ENCODE measurements at places on chromosomes 16 and 17.

- no peak for DNase-seq
Observed at GRCh38 chr16:81718637-81719036, 60.5 kb upstream of the PLCG2 start.

GRCh38 chr16:49495596-49496355, 122.2 kb downstream of the C16orf78 start:
- no peak for DNase-seq

DNA sequence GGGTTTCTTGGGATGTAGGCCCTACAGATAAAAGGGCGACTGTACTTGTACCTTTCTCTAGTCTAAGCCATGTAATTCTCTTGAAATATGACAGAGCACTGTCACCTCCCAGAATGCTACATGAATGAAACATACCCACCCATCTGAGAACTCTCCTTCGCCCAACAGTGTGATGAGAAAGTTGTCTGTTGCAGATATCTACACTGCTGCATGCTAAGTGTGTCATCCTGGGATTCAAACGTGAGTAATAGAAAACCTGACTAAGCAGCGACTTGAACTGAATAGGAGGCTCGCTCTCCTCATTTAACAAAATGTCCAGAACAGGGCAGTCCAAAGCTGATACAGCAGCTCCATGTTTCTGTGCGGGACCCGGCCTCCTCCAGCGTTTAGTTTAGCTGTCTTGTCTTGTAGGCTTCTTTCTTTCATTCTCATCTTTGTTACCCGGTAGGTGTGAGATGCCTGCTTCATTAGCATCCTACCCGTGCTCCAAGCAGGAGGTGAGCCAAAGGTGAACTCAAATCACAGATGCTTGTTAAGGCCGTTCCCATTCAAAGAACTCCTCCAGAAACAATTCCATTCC, 211.9 kb downstream of the PRKCA start:
- DNase-seq: no peak

- DNase-seq: no peak
Observed at GRCh38 chr17:19460700-19461099, 49.7 kb downstream of the RNF112 start.

GRCh38 chr16:89458551-89458950, 31.8 kb downstream of the ANKRD11 start:
- DNase-seq: no peak

GRCh38 chr17:57554826-57555635, 190.1 kb downstream of the CCDC182 start:
- no peak for DNase-seq

GRCh38 chr16:88940862-88941817, 35.9 kb downstream of the CBFA2T3 start:
- peak; percentile 11 for DNase-seq

- no peak for DNase-seq
Observed at GRCh38 chr17:81651692-81652091, 4.7 kb downstream of the PDE6G start.

DNA sequence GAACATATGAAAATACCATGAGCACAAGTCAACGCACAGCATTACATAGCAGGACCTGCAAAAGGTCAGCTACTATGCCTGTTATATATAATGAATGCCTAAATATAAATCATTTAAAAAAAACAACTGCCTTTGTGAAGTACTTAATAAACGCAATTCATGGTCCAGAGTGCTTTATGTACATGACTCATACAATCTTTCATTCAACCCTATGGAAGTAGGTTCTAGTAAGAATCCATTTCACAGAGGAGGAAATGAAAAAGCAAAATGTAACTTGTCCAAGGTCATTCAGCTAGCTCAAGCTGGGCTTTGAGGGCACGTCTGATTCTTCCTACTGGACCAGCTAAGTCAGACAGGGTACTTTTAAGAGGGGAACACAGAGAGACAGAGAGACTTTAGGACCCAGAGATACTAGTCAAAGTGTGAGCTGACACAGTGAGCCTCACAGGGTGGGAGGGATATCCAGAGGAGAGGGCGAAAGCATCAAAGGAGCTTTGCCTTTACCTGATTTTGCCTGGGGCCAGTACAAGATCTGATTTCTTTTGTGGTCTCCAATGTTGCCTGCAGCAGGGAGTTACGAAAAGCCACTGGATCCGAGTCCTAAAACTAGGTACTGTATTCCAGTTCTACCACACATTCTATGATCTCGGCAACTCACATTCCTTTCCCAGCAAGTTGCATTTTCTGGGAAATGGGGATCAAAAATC, 83.4 kb upstream of the ZFHX3 start:
- no peak for DNase-seq

- peak; percentile 84 for DNase-seq
Observed at GRCh38 chr16:22188595-22189442, 17.3 kb upstream of the EEF2K start.

- no peak for DNase-seq
Observed at GRCh38 chr17:48062273-48062672, 14.1 kb downstream of the NFE2L1 start.

- DNase-seq: no peak
Observed at GRCh38 chr16:4383591-4384444, 12.2 kb downstream of the VASN start.

GRCh38 chr17:68107373-68107772, 71.8 kb downstream of the KPNA2 start:
- no peak for DNase-seq

DNA sequence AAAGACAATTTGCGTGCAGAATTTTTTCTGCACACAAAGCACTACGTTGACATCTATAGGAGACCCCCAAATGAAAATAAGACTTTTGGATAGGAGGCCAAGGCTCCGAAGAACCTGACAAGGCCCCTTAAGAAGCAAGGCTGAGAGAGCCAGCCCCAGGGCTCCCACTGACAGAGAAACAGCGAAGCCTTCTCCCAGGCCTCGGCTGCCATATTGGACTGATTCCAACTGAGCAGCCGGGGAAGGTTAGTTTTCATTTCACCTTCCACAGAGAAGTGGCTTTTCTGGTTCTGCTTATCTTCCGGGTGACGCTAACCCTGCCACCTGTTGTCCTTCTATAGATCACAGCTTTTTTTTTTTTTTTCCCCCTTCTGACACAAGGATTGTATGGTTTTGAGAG, 356.7 kb downstream of the SOX9 start:
- DNase-seq: no peak

DNA sequence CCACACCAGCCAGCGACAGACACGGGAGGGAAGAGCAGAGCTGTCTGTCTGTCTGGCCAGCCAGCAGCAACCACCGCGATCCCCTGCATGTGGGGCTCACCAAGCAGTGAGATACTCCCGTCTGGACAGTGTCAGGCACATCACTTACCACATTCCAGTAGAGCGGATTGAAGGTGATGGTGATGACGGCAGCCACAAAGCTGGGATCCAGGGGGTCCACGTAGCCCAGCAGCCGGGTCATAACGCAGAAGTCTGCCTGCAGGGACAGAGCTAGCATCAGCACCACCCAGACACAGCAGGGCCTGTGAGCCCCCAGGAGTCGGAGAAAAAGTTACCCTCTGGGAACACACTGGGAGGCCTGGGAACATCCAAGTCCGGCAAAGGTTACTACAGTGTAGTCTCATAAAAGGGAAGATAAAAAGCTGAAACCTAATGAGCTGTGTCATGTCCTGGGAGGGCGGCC, 14.7 kb downstream of the PEMT start:
- no peak for DNase-seq

DNA sequence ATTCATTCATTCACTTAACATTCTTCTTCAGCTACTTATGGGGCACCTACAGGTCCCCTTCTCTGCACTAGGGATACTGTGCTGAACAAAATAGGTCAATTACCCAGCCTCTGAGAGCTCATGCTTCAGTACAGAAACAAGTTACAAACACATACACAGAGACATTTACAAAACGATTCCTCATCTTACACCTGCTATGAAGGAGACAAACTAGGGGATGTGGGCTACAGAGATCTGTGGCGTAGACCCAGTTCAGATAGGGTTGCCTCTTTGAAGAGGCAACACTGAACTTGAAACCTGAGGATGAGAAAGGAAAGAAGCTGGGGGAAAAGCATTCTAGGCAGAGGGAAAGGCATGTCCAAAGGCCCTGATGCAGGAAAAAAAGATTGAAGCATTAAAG, 5.2 kb downstream of the IL21R start:
- no peak for DNase-seq

DNA sequence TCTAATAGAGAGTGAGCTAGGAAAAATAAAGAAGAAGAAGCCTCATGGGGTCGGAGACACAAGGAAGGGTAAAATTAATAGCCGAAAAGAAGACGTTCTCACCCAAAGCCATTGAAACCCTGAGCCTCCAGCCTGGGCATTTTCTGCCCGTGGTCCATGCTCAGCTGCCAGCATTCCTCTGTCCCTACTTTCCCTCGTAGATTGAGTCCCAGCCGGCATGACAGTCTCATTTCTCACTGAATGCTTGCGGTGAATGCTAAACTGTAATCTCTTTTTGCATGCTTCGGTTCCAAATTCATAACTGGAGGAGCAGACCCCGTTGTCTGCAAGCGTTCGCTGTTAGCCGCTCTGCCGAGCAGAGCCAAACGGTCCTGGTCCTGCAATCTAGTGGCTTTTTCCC, 54.0 kb upstream of the COX10 start:
- no peak for DNase-seq

- no peak for DNase-seq
Observed at GRCh38 chr17:13297183-13297582, 279.4 kb upstream of the ELAC2 start.

DNA sequence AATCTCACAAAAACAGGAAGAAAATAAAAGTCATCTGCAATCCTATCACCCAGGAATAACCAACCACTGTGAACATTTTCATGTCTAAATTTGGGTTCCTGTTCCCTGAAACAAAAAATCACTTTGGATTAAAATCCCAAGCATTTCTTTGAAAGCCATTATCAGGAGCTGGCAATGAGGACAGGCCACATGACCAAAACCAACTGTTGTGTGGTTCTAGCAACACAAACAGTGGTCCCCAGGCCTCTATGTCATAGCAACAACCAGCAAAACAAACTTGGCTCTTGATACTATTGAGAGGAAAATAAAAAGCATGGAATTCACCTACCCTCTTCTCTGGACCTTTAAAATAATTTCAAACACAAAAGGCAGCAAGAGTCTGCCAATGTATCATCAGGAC, 252.5 kb downstream of the SLC39A11 start:
- no peak for DNase-seq

GRCh38 chr17:76009969-76010661, 9.5 kb downstream of the CDK3 start:
- DNase-seq: no peak

DNA sequence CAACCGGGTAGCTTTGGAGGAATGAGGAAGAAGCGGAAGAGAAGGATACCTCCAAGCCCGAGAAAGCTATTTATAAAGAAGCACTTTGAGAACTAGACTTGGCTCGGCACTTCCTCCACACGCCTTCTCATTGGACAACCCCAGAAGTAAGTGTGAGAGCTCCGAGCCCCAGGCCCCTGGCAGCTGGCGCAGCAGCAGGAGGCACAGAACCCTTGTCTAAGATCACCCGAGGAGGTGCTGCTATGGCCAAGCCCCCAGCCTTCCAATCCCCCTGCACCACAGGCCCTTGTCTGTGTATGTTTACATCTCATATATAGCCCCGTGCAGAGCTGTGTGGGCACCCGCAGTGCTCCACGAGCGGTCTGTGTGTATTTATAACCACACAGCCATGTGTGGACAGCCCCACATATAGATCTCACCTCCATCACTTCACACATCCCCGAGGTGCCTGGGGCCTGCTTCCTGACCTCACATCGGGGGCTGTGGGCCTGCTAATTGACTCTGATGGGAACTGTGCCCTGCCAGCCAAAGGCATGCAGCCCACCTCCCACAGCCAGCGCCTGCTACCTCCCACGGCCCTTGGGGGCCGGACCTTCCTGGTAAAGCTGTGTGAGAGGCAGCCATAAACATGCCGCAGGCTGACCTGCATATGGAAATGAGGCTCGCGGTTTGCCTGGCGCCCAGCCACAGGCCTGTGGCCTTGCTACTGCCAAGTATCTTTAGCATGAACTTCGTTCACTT, 96.1 kb downstream of the C17orf67 start:
- DNase-seq: no peak

DNA sequence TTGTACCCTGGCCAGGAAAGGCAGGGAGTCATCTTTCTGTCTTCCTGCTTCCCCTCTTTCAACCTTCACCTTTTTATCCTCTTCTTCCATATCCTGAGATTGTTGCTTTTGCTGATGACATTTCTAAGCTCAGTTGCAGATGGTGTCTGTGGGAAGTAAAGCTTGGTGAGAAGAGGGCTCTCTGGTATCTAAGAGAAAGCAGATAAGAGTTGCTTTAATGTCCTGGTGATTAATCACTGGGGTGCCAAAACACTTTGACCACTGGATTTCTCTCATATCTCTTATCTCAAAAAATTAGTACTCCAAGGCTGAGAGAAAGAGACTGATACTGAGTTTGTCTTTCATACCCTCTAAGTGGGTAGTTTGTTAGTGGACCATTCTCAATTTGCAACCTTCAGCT, 71.3 kb downstream of the NEUROD2 start:
- no peak for DNase-seq

DNA sequence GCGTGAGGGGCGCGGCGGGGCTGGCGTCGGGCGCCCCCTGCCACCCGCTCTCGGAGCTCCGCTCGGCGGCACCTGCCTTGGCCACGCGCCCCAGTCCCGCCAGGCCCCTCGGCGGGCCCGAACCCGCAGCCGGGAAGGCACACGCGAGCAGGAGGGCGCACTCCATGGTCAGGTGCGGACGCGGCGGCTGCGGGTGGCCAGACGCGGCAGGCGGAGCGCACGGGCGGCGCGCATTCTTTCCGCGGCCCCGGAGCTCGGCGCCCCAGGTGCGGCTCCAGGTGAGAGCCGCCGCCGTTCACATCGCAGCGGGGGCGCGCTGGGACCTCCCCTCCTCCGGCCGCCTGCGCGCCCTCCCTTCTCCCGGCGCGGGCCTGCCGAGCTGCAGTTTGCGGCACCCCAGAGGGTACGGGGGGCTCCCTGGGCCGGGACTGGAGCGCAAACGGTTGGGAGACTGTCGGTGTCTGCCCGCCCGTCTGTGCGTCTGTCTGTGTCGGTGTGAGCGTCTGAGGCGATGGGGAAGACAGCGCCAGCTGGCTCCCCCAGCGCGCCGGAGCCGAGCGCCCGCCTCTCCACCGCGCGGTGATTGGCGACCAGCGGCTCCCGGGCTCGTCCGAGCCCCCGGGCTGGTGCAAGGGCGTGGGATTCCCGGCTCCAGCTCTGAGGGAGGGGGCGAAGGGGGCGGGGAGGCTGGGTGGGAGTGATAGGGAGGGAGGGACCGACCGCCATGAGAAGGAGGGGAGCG, at the start of gene ADAMTS18:
TSS of gene ADAMTS18 (minus strand) at position 505 of the 742 bp plus-strand sequence. CDS start at position 166, 339 bp downstream.
- DNase-seq: no peak

DNA sequence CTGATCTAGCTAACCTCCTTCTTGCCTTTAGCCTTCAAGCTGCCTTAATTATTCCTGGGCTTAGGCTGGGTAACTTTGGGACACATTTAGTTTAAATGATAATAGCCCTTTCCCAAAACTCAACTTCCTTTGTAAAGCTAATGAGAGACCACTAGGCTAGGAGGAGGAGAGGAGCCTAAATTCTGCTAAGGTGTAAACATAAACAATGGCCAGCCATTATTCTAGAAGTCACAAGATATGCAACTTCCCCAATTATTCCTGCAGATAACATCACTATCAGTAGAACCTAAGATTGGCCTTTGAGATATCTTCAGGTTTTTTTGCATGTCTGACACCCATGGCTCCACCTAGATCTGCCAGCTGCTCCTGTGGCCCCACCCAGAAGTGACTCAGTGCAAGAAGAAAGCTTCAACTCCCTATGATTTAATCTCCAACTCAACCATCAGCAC, 131.2 kb upstream of the FAM20A start:
- DNase-seq: no peak
